CD14-positive monocyte (primary cell): ENCODE measurements at places on chromosomes 16 and 17.

- DNase-seq, result peak; percentile 54
Measured at GRCh38 chr16:56643080-56643778, 4.8 kb downstream of the MT1A start.

DNA sequence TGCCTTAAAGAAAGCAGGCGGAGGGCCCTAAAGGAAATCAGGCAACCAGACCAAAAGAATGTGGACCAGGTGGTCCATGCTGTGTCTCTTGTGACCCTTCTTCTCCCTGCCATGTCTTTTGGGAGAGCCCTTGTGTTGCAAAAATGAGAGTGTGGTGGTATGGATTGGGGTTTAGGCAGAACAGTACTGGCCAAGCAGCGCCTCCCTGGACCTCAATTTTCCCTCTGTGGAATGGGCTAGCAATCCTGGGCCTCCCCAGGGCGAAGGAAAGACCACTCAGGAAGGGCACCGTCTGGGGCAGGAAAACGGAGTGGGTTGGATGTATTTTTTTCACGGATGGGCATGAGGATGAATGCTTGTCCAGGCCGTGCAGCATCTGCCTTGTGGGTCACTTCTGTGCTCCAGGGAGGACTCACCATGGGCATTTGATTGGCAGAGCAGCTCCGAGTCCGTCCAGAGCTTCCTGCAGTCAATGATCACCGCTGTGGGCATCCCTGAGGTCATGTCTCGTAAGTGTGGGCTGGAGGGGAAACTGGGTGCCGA is 7.6 kb upstream of the NLRC5 start:
- DNase-seq, result no peak

DNA sequence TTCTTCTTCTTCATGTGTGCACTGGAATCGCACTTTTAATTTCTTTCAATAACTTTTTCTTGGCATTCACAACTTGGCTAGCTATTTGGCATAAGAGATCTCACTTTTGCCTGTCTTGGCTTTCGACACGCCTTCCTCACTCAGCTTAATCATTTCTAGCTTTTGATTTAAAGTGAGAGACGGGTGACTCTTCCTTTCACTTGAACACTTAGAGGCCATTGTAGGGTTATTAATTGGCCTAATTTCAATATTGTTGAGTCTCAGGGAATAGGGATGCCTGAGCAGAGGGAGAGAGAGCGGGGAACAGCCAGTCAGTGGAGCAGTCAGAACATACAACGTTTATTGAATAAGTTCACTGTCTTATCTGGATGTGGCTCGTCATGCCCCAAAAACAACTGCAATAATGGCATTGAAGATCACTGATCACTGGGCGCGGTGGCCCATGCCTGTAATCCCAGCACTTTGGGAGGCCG is 200.3 kb downstream of the SEC14L1 start:
- DNase-seq, result no peak

DNA sequence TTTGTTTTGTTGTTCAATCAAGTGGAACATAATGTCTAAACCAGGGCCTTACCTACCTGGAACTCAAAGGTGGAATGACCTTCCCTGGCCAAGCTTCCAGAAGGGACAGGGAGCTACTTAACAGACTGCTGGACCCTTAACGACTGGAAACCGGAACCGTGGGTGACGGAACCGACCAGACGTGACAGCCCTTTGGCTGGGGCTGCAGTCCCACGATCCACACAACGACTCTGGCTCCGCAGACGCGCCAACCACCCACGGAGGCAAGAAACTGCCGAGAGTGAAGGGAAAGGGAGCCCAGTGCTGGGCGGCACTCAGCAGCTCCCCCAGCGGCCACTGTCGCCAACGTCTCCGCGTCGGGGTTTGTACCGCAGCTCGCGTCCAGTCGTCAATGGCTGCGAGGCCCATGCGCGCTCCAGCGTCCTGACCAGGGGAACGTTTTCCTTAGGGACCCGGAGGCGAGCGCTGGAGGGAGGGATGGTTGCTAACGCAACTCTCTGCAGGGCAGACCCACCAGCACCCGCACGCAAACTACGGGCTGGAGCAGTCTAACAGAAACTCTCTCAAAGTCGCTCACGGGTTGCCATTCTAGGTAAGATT is 5.5 kb upstream of the KIF22 start:
- DNase-seq, result peak; percentile 69

GRCh38 chr17:78645421-78646295 is 68.5 kb upstream of the DNAH17 start:
- DNase-seq, result peak; percentile 100

GRCh38 chr16:56742030-56742984 is 12.4 kb downstream of the NUP93 start:
- DNase-seq, result no peak

DNA sequence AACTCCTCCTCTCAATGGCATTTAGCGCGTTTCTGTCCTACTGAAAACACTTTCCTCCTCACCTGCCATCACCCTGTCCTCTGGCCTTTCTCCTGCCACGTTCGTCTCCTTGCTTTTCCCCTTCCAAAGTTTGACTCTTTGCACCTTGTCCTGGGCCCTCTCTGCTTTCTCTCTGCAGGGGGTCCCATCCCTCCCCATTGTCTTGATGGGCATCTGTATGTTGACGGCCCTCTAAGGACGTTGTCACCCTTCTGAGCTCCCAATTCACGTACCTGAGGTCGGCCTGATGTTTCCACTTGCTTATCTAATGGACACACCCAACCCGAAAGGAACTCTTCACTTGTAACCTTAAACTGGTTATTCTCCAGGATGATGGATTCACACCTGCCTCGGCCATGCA is 170.4 kb downstream of the WSCD1 start:
- no peak for DNase-seq

DNA sequence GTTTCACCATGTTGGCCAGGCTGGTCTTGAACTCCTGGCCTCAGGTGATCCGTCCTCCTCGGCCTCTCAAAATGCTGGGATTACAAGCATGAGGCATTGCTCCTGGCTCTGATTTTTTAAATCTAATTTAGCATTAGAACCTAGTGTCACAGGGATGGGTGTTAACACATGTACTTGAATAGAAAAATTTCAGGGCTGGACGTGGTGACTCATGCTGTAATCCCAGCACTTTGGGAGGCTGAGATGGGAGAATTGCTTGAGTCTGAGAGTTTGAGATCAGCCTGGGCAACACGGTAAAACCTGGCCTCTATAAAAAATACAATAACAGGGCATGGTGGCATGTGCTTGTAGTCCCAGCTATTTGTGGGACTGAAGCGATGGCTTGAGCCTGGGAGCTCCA is 6.0 kb upstream of the RNF135 start:
- DNase-seq, result no peak

DNA sequence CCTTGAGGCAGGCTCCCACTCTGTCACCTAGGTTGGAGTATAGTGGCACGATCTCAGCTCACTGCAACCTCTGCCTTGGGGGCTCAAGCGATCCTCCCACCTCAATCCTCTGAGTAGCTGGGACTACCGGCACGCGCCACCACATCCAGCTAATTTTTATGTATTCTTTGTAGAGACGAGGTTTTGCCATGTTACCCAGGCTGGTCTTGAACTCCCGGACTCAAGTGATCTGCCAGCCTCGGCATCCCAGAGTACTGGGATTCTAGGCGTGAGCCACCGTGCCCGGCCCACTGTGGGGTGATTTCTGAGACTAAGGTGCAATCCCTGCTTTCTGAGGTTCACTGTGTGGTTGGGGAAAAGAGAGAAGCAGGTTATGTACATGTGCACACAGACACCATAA is 12.0 kb upstream of the SLC12A3 start:
- no peak for DNase-seq

GRCh38 chr16:11986521-11987057 is 10.1 kb downstream of the SNX29 start:
- DNase-seq, result no peak
